ENCODE measurements at places on chromosomes 7 and 10. TPM values are rescaled to one million over a fixed set of nuclear protein-coding genes. Genes with fewer than 3 reads are reported as not detected.

Gene NKX1-2
- not detected for total RNA-seq

Gene ADARB2
- not detected for total RNA-seq

Gene CNNM1
- 0.72 TPM for total RNA-seq

Gene FERD3L
- total RNA-seq: not detected

Gene GLCCI1
- 12.3 TPM for total RNA-seq

Gene CHAT
- total RNA-seq: not detected

Gene RTKN2
- 5.1 TPM for total RNA-seq

Gene MACROH2A2
- 10.4 TPM for total RNA-seq

Gene ZNF804B
- 7.7 TPM for total RNA-seq

Gene SUN3
- total RNA-seq: not detected

Gene TLX1
- total RNA-seq: 3.4 TPM

Gene DGKB
- total RNA-seq: 15.4 TPM

Measured in umbilical cord (tissue), 2 donors.